Fibroblast of villous mesenchyme (primary cell): ENCODE measurements at places on chromosomes 5 and 9.

- no peak for DNase-seq
Measured at GRCh38 chr9:18350036-18350435, 123.9 kb upstream of the ADAMTSL1 start.

GRCh38 chr5:123907349-123907748 is 395.4 kb downstream of the CSNK1G3 start:
- no peak for DNase-seq

GRCh38 chr9:126701813-126702140 is 88.0 kb downstream of the LMX1B start:
- no peak for DNase-seq

GRCh38 chr5:2120361-2120760 is 237.6 kb upstream of the IRX4 start:
- no peak for DNase-seq

DNA sequence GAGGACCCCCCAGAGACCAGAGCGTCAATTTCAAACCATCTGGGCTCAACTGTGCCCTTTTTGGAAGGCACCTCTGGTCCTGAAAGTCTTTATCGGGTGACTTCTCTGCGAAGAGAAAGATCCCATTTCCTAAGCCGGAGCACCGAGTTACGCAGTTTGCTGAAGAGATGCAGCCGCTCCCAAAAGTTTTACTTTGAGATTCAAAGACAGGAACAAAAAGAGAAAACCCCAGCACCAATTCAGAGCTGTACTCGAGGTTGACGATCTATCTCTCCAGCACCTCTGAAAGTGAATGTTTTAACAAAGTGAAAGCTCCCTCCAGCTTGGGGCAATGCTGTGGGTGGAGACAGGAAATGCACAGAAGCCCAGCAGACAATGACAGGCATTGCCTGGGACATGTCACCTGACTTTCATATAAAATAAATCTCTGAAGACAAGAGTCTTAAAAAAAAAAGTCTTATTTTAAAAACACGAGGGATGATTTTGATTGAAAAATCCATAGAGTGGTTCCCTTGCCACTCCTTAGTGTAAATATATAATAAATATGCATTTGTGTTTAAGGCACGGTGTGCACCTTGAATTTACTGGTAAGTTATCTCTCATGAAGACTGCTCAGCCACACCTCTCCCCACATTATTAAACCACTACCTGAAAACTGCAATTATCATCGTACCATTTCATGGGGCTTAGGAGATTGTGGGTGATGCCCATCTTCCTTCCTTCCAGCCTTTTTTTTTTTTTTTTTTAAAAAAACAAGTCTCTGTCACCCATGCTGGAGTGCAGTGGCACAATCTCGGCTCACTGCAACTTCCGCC is 79.9 kb downstream of the FNBP1 start:
- DNase-seq = peak; percentile 76

GRCh38 chr5:91190314-91190690 is 192.8 kb downstream of the ARRDC3 start:
- no peak for DNase-seq

GRCh38 chr9:30116673-30117217 is 2267.7 kb upstream of the ACO1 start:
- no peak for DNase-seq

GRCh38 chr9:111622626-111623025 is 8.5 kb upstream of the DNAJC25 start:
- DNase-seq = peak; percentile 75

GRCh38 chr5:57325678-57326397 is 152.0 kb downstream of the GPBP1 start:
- DNase-seq = no peak

GRCh38 chr5:175567954-175568353 is 89.6 kb downstream of the SFXN1 start:
- DNase-seq = no peak

- peak; percentile 81 for DNase-seq
Measured at GRCh38 chr9:16721972-16722371, 148.5 kb downstream of the BNC2 start.

DNA sequence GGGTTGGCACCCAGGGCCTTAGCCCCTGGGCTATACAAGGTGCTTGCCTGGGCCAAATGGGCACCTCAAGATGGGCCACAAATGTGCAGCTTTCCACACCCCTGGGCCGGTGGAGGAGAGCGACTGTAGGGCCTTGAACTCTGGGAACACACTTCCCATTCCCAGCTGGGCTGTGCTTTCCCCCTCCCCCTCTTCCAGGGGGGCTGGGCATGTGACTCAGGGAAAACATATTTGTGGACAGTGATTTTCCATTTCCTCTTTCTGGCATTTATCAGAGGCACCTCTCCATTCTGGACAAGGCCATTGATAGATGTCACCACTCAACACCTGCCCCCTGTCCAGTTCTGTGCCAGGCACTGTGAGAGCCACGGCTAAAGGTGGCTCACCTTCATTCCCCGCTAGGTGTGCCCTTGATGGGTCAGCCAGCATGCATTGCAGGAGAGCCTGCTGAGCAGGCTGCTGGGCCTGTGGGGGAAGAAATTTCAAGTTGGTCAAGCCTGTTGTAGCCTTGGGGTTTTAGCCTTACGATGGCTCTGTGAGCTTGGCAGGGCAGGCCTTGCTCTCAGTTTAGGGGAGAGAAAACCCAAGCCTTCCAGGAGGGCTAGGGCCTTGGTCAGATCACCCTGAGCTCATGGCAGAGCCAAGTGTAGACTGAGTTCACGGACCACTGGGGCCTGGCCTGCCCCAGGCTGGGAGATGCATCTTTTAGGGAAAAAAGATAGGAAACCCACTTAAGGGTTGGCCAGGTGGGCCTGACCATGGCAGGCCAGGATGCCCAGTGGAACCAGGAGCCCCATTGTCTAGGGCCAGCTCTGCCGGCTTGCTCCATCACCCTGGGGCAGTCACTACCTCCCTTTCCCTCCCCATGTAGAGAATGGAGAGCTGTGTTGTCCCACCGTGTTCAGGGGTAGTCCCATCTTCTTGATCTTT is 113.9 kb downstream of the DAB2IP start:
- DNase-seq = peak; percentile 81

DNA sequence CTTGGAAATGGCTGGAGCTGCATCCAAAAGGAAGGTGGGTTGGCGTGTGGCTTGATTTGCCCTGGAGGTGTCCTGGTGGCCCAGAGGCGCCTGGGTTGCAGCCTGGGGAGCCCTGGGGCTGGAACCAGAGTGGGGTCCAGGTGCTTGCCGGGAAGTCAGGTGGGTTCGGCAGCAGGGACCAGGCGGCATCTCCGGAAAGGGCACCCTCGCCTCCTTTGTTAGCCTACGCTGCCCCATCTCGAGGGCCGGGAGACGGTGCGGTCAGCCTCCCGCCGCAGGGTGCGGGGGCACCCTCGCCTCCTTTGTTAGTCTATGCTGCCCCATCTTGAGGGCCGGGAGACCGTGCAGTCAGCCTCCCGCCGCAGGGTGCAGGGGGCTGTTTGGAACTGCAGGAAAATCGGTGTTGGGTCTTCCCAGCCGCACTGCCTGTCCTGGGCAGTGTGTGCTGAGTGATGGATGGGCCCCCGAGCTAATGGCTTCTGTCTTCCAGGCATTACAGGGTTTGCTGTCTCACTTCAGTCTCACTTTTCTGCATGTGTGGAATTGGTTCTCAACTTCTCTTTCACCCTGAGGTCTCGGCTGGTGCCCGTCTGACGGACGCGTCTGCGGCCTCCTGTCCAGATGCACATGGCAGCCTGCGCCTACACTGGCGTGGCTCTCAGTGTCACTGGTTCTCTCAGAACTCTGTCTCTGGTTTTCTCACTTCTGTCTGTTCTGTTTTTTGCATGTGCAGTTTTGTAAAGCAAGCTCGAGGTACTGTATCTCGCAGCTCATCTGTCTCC is 139.0 kb downstream of the CACNA1B start:
- no peak for DNase-seq

DNA sequence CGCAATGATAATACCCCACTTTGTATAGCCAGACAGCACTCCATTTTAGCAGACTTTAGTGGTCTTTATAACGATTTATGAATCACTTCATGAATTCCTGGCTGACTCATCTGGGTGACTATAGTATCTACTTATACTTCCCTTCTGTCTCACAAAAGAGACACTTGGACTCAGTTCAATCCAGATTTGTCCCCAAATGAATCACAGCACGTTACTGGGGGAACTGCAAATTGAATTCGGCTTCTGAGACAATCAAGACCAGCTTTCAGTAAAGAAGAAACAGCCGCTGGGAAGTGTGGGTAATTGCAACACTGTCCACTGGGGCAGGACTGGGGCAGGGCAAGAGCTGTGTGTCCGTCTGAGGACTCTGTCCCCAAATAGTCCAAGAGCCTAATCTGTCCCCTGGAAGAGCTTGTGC is 337.3 kb upstream of the RFX3 start:
- peak; percentile 64 for DNase-seq

GRCh38 chr5:162990856-162991497 is 446.4 kb upstream of the CCNG1 start:
- no peak for DNase-seq

DNA sequence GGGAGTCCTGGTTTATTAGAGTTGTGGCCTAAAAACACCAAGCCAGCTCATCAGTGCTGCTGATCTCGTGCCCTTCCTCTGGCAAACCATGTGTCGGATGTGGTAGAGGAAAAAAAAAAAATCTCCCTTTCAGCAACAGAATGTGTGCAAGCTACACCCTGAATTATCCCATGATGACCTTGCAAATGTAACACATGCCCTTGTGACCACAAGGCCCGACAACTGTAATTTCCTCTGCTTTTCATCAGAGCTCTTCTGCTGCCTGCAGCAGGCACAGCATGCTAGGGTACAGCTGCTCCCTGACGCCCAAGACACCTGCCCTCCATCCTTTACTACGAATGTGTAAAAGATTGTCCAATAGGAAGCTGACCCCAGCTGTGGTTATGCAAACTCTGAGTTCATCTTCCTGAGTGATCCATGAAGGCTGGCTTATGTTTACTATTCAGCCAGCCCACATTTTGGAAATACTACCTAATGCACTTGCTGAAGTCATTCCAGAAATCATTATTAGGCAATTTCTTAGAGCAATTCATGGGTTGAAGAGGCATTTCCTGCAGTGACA is 14.6 kb upstream of the BNC2 start:
- DNase-seq = peak; percentile 98

- no peak for DNase-seq
Measured at GRCh38 chr5:153753645-153754432, 263.4 kb downstream of the GRIA1 start.
